Fibroblast of skin of right quadriceps (primary cell): ENCODE measurements at places on chromosomes 7 and 10.
A peak's percentile ranks its signal among the peaks of the same experiment; 100 is the strongest.

DNA sequence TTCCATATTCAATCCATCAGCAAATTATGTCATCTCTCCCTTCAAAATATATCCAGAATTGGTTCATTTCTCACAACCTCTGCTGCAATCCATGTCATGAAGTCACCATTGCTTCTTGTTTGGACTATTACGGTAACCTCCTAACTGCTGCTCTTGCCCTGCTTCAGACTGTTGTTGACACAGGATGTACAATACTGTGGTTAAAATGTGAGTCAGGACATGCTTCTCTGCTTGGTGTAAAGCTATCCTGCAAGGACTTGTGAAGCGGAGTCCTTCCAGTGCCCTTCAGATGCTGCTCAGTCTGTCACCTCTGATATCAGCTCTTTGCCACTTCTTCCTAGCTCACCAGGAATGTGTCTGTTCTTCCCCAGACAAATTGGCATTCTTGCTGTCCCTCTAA lies 10.4 kb upstream of the NXPH1 start:
- DNase-seq: no peak

- DNase-seq: peak; percentile 66
Measured at GRCh38 chr7:17094963-17095574, 203.4 kb upstream of the AHR start.

DNA sequence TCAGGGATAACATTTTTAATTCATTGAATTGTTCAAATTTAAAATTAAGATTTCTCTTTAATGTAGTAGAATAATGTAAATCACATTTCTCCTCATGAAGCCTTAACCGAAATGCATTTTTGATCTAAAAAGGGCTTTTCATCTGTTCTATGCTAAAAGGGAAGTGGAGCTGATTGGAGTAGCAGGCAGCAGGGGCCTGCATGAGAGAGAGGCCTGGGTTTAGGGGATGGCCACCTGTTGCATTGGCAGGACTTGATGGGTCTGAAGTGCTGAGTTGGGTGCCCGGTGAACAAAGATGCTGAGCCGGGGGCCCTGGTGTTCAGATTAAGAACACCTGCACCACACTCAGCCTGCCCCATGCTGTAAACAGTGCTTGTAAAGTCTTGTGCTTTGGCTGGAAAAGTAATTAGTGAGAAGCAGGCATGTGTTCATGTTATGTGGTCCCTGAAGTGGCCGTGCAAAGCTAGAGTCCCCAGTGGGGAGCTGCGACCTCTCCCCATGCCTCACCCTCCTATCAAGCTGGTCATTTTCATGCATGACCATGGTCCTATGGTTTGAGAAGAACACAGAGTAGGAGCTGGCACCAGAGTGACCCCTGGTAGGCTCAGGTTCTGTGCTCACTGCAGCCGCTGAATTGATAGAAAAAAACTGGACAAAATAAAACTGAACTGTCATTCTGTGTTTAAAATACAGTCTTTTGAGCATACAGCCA lies 124.3 kb downstream of the ADCY1 start:
- no peak for DNase-seq

- DNase-seq: peak; percentile 84
Measured at GRCh38 chr10:21497177-21497807, 28.2 kb downstream of the SKIDA1 start.

- no peak for DNase-seq
Measured at GRCh38 chr7:104225451-104225850, 17.6 kb upstream of the ORC5 start.

GRCh38 chr10:120017733-120018417 lies 125.3 kb downstream of the SEC23IP start:
- no peak for DNase-seq

DNA sequence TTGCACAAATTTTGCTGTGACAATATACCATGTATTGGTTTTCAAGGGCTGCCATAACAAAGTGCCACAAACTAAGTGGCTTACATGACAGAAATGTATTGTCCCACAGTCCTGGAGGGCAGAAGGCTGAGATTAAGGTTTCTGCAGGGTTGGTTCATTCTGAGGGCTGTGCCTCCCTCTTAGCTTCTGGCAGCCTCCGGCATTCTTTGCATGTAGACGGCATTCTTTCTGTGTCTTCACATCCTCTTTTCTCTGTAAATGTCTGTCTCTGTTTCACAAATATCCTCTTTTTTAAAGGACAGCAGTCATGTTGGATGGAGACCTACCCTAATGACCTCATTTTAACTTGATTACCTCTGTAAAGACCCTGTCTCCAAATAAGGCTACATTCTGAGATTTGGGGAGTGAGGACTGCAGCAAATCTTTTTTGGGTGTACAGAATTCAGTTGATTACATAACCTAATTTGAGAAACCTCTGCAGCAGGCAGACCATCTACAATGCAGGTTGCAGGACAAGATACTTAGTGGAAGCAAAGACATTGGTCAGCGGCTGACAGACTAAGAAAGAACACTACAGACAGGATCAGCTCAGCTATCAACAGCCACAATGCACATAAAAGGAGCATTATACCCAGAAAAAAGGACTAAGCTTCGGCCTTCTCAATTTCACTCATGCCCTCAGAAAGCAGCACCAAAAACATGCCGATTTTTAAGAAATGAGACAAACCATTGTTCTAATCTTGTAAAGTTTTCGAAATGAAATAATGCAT lies 84.6 kb upstream of the FAM3C start:
- DNase-seq: no peak

- DNase-seq: no peak
Measured at GRCh38 chr7:155858521-155859061, 46.3 kb upstream of the SHH start.

DNA sequence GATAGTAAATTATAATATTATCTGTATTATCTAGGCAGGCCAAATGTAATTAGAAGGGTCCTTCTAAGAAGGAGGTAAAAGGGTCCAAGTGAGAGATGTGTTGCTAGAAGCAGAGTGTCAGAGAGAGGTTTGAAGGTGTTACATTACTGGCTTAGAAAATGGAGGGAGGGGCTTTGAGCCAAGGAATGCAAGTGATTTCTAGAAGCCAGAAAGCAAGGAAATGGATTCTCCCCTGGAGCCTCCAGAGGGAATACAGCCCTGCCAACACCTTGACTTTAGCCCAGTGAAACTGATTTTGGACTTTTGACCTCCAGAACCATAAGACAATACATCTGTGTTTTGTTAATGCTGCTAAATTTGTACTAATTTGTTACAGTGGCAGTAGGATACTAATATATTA lies 97.9 kb upstream of the IL6 start:
- no peak for DNase-seq
